Myocyte (in vitro differentiated cells): ENCODE measurements at places on chromosomes 16 and 17.

DNA sequence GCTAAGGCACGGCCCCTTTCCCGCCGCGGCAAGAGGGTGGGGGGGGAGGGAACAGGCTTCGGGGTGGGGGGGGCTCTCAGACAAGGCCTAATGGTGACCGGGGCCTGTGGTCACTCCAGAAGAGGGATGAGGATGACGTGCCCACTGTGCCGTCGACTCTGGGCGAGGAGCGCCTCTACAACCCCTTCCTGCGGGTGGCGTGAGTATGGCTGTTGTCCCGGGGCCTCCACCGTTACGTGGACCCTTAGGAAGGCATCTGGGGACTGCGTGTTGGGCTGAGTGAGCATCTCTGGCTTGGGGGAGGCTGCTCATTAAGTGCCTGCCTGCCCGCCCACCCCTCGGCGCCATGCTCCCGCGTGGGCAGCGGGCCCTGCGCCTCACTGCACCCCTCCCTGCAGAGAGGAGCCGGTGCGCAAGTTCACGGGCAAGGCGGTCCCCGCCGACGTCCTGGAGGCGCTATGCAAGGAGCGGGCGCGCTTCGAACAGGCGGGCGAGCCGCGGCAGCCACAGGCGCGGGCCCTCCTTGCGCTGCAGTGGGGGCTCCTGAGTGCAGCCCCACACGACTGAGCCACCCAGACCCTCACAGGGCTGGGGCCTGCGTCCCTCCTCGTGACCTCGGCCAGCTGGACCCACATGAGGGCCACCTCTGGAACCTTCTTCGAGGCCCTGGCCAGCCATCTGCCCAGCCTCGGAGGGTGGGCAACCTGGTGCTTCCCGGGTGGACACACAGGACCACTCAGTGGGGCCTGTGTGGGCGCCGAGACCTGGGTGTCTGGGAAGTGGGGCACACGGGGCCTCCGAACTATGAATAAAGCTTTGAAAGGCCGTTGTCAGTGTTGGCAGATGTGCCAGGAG is 2.2 kb downstream of the HAGHL start:
- DNase-seq: no peak

GRCh38 chr16:67517661-67518423 is 10.8 kb upstream of the RIPOR1 start:
- DNase-seq: no peak

- DNase-seq: no peak
These were observed 24.1 kb downstream of the GNPTG start for GRCh38 chr16:1375741-1376410.

- DNase-seq: no peak
These were observed 393.0 kb downstream of the HAPSTR1 start for GRCh38 chr16:9484426-9484825.

- DNase-seq: peak; percentile 33
These were observed 29.3 kb upstream of the SMIM36 start for GRCh38 chr17:55540414-55541091.

DNA sequence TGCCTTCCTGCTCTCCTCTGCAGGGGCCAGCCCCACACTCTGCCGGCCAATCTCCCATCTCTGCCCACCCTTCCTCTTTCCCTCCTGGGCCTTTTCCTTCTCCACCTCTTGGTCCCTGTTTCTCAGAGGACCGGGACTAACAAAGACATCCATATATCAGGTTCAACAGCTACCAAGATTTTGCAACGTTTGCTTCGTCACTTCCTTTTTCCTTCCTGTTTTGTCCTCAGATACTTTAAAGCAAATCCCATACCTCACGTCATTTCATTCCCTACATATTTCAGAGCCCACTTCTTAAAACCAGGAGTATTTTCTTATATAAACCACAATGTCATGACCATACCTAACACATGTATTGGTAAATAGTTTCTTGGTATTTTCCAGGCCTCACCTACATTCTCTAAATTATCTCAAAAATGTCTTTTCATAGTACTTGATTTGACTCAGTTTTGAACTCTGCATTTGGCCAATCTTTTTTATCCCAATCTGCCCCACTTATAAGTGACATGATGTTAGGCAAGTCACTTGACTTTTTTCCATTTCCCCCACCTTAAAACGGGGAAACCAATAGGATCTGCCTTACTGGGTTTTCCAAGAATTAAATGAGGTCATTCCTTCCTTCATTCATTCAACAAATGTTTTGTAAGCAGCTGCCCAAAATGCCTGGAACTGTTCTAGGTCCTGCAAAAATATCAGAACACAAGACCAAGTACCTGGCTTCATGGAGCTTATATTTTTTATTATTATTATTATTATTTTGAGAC is 7.2 kb upstream of the USP10 start:
- DNase-seq: no peak

DNA sequence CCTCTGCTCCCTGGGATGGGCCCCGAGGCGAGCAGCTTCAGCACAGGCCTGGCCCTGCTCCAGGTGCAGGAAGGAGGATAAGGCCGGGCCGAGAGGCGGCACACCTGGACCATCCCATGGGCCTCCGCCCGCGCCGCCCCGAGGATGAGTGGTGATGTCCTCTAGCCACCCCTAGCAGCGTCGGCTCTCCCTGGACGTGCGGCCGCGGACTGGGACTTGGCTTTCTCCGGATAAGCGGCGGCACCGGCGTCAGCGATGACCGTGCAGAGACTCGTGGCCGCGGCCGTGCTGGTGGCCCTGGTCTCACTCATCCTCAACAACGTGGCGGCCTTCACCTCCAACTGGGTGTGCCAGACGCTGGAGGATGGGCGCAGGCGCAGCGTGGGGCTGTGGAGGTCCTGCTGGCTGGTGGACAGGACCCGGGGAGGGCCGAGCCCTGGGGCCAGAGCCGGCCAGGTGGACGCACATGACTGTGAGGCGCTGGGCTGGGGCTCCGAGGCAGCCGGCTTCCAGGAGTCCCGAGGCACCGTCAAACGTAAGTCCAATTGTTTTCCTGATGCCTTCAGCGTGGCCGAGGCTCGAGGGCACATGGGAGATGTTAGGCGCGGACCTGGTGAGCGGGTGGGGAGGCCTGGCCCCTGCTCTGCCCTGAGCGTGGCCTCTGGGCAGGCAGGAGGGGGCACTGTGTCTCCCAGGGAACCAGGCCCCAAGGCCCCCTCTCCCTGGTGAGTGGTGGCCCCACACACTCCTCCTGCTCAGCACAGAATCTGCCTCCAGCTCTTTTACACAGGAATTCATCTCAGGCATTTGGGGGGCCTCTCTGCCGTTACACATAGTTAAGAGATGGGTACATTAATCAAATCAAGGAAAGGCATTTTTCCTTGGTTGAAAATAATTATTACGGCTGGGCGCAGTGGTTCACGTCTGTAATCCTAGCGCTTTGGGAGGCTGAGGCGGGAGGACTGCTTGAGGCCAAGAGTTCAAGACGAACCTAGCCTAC is 855 bp downstream of the TMEM204 start:
- DNase-seq: no peak
